Testis (tissue), 5 donors: ENCODE measurements at places on chromosomes 12 and 14. TPM values are rescaled to one million over a fixed set of nuclear protein-coding genes. Genes with fewer than 3 reads are reported as not detected.

DNA sequence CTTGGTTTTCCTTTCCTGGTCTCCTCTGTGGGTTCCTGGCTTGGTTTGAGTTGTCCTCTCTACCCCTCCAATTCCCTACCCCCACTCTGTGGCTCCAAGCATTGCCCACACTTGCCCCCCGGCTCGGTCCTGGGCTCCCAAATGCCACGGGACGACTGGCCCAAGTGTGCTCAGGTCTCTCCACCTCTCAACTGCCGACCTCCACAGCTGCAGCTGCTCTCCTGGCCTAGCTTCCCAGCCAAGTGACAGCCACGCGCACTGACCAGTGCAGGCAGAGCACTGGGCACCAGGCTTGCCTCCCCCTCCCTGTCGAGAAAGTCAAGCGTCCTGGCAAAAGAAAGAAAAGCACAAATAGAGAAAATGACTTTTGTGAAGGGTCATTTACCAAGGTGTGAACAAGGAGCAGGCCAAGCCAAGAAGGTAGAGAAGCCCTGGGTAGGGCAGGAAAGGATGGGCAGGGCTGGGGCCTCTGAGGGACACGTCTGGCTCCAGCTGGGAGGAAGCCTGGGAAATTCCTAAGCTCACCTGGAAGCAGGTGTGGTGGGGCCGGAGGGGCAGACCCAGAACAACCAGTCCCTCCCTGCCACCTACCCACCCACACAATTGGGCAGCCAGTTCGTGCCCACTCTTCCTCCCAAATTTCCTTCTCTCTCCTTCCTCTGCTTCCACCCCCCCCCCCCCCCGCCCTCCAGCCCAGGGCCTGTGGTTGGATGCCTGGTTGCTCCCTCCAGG is 1.8 kb upstream of the CEP170B start:
- no peak for DNase-seq

DNA sequence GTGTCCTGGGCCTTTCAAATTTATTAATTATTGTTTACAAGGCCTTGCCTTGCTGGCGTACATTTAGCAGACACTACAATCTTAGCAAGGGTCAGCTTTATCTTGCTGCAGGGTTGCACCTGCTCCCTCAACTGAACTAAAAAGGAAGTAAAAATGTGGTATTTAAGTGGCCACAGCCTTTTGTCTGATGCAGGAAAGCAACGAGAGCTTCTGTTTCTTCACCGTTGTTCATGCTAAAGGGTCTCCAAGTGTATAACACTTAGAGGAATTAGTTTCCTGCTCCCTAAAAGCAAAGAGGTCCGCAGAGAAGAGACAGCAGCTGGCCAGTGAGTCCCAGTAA is 62.8 kb upstream of the EGLN3 start:
- DNase-seq = no peak

GRCh38 chr12:24177889-24178288 is 228.4 kb upstream of the SOX5 start:
- no peak for DNase-seq

DNA sequence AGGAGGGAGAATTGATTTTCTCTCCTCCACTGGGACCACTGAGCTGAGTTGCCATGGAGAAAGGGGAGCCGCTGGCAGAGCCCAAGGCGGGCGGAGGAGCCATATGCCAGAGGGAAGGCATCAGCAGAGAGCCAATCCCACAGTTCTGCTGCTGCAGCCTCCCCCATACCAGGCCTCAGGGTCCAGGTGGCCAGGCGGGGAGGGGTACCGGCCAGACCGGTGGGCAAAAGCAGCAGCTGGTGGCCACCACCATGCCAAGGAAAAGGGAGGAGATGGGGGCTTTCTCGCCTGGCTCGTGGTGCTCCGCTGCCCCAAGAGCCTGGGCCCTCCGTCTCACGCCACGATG is 72.8 kb downstream of the PITPNM2 start:
- no peak for DNase-seq

- no peak for DNase-seq
These were observed 135.2 kb downstream of the DACT1 start for GRCh38 chr14:58772794-58773620.

- no peak for DNase-seq
These were observed 1.7 kb downstream of the IRAK3 start for GRCh38 chr12:66190519-66191370.

The SLC7A8 gene
- 78.2 TPM for total RNA-seq
